ENCODE measurements at places on chromosomes 7 and 10.

DNA sequence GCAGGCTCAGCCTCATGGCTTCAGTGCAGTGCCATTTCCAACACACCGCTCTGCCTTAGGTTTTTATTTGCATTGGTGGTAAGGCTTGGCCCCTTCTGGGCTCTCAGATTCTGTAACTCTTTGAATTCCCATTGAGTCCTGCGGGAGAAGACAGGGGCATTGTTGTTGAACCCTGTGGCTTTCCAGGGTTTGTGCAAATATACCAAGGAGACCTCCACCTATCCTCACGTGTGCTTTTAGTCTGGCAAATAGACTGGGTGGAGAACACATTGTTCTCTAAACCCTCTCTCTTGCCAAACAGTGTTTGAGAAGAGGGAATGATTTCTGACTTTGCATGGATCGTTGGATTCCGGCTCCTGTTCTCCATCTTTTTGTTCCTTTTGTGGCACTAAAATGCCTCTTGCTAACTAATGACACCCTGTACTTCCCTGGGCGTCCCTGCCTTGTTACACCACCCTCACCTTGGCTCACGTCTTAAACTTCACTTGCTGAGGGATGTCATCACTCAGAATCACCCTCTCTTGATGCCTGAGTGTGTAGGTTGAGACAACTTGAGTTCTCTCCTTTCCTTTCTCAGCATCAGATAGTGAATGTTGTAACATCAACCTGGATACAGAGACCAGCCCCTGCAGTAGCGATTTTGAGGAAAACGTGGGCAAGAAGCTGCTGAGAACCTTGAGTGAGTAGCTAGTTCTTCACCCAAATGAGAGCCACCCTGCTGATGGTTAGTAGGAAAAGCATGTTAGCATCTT, 40.5 kb downstream of the GOT1 start:
- no peak for DNase-seq

- no peak for DNase-seq
Measured at GRCh38 chr7:90723233-90723632, 127.1 kb downstream of the CDK14 start.

GRCh38 chr7:99762680-99763327, 21.2 kb downstream of the CYP3A4 start:
- peak; percentile 5 for DNase-seq

DNA sequence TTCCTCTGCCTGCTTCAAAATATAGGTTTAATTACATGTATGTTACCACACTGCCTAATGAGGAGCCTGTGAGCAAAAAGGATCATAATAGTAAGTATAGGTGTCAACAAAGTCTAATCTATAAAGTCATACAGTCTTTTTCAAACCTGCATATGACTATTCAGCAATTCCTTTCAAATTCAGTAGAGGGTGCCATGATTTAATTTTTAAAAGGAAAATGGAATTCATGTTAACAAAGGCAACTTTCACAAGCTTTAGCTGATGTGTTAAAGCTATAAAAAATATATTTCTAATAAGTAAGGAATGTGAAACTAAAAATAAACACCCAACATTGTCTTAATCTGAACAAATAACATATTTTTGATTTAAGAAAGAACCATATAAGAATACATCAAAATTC, 52.1 kb downstream of the MPP7 start:
- no peak for DNase-seq

DNA sequence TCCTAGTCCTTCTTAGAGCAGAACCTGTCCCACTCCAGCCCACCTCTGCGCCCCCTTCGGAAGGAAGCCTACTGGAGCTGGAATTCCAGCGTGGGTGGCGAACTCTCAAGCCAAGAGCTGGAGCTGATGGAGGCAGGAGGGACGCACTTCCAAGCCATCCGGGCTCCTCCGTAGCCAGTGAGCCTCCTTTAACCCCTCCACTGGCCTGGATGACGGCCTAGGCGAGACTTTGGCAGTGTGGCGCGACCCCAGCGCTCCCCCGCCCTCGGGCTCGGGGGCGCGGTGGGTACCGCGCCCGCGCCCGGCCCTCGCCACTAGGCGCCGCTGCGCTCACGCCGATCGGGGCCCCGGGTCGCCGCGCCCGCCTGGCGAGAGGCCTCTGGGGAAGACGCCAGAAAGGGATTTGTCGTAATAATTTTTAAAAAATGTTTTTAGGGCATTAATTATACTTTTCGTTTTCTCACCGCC, 5.1 kb upstream of the EMX2 start:
- DNase-seq: no peak

Measured in AG04449 (cell line).